ENCODE measurements at places on chromosomes 2 and 18.

DNA sequence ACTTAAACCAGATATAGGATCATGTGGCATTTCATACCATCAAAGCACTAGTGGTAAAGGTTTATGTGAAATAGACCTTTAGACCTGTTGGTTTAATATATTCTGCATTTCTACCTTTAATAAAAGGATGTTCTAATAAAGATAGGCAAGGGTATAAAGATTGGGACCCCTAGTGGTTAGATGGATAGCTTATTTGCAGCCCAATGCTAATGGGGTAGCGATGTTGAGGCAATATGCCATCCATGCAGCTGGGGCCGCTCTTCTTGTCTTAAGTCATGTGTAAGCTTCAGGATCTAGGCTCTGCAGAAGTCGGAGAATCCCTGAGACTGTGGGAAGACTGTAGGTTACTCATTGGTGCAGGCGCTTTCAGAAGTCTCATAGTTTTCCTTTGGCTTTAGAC, 114.9 kb downstream of the ICOS start:
- no peak for DNase-seq

GRCh38 chr2:176668912-176669311, 399.7 kb downstream of the MTX2 start:
- DNase-seq: no peak

DNA sequence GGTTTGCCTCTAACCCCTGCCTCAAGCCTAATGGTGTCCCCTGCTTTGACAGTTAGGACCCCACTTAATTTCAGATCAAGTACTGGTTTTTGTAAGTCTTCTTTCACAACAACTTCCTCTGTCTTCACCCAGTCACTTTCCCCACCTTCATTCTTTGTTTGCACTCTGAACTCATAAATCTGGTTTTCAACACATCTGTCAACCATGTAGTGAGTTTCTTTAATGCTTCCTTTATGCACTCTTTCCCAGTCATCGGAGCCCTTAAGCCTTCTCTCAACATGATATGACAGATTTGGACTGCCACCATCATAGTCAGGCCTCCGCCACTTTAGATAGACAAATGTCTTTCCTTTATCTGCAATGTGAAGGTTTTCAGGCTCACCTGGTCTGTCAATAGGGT, 109.1 kb downstream of the PLEKHA3 start:
- DNase-seq: no peak

DNA sequence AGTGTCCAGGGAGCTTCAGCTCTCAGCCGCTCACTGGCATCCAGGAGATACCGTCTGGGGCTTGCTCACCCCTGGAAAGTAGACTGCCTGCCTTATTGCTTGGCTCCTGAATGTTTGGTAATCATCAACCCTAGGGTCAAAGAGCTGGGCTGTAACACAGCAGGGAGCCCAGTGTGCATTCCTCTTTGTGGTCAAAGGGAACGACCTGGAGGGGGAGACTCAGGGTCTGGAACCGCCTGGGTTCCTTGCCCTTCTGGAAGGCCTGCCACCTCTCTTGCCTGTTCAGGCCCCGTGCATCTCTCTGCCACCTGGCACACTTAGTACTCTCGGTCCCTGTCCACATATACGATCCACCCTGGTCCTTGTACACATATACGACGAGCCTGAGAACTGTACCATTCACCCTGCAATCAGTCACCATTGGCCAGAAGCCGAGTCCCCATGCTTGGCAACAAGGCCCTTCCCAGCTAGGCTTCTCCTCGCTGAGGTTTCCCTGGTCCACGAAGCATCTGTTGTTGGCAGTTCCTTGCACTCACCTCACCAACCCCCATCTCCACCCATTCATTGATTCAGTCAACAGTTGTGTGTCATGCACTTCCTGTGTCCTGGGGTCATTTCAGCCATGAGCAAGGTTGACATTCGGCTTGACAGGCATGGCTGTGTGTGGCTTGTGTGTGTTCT, at the start of gene NAT8:
NAT8 (minus strand) TSS at position 85 of the 681 bp plus-strand sequence. CDS start 794 bp downstream, outside the sequence.
- no peak for DNase-seq

DNA sequence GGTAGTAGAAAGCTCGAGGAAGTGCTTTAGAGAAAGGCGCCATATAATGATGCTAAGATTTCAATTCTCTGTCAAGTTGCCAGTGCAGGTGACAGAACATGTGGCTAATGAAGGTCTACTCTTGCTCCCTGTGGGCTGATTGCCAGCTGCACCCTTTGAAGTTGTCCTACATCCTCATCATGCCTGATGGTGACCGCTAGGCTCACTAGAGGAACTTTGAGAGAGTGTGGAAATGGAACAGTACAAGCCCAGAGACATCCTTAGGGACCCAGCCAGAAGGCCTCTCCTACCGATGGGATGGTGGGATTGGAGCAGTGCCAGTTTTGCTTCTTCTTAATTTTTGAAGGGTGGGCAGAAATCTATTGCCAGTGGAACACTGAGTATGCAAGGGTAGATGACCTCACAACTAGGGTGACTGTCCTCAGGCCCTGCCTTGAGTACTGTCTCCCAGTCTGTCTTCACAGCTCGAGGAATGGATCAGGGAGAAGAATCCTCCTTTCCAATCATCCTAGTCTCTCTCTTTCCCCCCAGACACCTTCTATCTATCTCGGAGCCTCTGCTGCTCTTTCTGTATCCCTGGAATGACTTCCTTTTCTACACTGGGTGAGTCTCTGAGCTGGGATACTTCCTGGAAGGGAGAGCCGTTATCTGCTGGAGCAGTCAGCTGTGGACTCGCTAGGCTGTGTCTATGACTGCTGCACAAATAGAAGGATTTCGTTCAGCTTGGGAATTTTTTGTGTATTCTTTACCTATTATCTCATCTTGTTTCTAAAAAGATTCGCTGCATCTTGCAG, 33.5 kb downstream of the LGALSL start:
- DNase-seq: no peak

- no peak for DNase-seq
Measured at GRCh38 chr2:36357847-36358659, 2.5 kb downstream of the CRIM1 start.

- DNase-seq: no peak
Measured at GRCh38 chr18:50830544-50830943, 10.7 kb upstream of the MRO start.

- DNase-seq: no peak
Measured at GRCh38 chr2:98263362-98263761, 82.9 kb upstream of the CNGA3 start.

- DNase-seq: no peak
Measured at GRCh38 chr2:12141618-12142258, 395.3 kb downstream of the LPIN1 start.

- no peak for DNase-seq
Measured at GRCh38 chr2:151297882-151298281, 8.4 kb upstream of the NMI start.

GRCh38 chr18:48219810-48220499, 189.2 kb downstream of the ZBTB7C start:
- DNase-seq: no peak

DNA sequence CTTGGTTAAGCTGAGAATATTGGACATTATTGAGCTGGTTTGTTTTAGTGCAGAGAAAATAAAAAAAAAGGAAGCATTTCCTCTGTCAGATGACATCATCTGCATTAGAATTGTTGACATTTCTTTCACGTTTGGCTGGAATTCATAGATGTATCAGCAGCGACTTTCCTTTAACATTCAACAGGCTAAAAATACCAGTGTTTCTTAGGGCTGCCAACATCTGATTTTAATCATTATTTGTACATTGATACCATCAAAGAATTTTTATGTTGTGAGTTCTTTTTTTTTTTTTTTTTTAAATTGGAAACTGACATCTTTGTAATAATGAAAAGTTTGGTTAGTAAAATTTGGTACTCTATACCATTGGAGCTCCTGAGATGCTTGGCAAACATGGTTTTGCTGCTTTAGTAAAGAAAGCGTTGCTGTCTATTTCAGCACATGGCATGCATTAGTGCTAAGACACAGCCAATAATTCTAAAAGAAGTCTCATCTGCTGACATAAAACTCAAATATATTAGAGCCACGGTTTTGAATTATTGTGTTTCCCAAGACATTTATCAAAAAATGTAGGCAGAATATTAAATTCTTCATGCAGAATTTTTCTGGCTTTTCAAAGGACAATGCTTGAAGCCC, 33.6 kb downstream of the GTF2A1L start:
- no peak for DNase-seq
